Suppressor macrophage treated with lipopolysaccharide for 4 hours (primary cell): ENCODE measurements at places on chromosomes 5 and 9.

- no peak for DNase-seq
Measured at GRCh38 chr9:103169798-103170197, 174.7 kb downstream of the CYLC2 start.

- no peak for DNase-seq
Measured at GRCh38 chr9:114240647-114241558, 82.0 kb upstream of the ORM1 start.

- no peak for DNase-seq
Measured at GRCh38 chr9:99296291-99296951, 74.3 kb downstream of the SEC61B start.

DNA sequence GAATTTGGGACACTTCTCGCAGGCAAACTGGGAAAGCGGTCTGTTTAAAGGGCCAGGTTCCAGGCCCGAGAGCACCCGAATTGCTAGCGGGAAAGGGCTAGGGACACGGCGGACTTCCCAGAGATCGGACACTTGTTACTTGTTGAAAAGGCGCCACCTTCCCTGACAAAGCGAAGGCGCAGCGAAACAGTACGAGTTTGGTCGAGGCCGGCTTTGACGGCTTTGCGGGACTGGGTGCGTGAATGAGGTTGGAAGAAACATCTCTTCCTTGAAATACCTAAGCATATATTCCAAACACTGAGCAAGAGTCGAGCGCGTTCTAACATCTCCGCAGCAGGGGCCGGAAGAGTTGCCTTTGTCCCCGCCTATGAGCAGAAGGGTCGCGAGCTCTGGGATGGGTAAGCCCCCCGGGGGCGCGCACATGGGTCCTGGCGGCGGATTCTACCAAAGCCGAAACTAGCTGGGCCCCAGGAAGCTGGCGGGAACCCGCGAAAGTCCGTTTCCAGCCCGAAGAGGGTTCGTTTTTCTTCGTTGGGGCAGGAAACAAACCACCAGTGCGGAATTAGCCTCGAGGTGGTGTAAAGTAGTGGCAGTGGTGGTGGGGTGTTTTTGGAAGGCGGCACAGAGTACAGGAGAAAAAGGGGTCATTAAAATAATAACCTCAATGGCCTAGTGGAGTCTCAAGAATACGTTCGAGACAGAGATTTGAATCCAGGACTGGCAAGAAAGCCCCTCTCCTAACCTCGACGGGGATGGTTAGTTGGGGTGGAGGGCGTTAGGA is 1.5 kb downstream of the GDNF start:
- DNase-seq = no peak

DNA sequence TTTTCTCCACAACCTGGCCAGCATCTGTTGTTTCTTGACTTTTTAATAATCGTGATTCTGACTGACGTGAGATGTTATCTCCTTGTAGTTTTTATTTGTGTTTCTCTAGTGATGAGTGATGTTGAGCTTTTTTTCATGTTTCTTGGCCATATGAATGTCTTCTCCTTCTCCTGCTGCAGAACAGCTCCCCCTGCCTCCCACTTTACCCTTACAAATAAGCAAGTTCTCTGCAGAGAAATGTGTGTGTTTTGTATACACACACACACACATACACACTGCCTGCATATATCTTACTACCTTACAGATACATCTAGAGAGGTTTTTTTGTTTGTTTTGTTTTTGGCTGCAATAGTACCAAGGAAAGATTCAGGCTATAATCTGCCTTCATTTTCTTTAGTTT is 88.7 kb upstream of the PHF24 start:
- DNase-seq = peak; percentile 12

GRCh38 chr5:61631438-61631941 is 299.4 kb downstream of the ZSWIM6 start:
- DNase-seq = no peak

- DNase-seq = no peak
Measured at GRCh38 chr9:32864971-32865370, 81.6 kb downstream of the TMEM215 start.
